ENCODE measurements at places on chromosomes 12 and 14.

DNA sequence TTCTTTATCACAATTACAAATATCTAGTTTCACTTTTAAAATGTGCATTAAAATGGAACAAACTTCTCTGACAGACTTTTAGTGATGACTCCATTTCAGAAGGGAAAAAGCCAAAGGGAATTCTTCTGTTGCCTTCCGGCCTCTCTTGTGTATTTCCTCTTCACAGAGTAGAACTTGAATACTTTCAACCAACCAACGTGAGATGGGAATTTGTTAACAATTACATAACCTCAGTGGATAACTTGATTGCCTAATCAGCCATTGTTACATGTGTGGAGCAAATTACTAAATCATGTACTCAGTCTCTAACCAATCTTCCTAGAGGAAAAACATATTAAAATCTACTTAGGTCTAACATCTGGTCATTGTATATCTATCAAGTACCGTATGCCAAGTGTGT is 291.1 kb downstream of the SYT1 start:
- peak; percentile 6 for DNase-seq

- no peak for DNase-seq
Measured at GRCh38 chr12:124075841-124076240, 102.8 kb downstream of the ZNF664 start.

DNA sequence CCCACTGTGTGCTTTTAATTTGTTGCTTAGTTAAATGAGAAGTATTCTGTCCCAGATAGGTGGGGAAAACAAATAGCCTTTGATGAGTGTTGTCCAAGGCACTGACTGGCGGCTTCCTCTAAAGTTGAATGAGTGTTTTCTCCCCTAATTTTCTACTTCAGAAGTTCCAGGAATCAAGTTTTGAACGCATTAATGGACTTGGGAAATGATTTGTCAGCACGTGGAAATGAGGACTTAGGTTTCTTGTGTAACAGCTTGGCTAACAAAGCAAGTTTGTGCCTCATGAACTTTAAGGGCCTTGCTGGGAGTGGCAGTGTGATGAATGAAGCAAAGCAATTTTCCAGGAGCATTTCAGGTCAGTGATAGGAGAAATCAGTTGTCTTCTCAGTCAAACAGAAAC is 56.9 kb downstream of the LIN52 start:
- DNase-seq = no peak

DNA sequence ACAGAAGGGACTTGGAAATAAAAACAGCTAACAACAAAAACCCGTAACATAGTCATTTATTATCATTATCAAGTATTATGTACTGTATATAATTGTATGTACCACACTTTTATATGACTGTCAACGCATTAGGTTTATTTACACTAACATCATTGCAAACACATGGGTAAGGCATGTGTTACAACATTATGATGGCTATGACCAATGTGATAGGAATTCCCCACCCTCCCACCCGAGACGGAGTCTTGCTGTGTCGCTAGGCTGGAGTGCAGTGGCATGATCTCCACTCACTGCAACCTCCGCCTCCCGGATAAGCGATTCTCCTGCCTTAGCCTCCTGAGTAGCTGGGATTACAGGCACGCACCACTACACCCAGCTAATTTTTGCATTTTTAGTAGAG is 82.6 kb downstream of the ERC1 start:
- DNase-seq = peak; percentile 52

DNA sequence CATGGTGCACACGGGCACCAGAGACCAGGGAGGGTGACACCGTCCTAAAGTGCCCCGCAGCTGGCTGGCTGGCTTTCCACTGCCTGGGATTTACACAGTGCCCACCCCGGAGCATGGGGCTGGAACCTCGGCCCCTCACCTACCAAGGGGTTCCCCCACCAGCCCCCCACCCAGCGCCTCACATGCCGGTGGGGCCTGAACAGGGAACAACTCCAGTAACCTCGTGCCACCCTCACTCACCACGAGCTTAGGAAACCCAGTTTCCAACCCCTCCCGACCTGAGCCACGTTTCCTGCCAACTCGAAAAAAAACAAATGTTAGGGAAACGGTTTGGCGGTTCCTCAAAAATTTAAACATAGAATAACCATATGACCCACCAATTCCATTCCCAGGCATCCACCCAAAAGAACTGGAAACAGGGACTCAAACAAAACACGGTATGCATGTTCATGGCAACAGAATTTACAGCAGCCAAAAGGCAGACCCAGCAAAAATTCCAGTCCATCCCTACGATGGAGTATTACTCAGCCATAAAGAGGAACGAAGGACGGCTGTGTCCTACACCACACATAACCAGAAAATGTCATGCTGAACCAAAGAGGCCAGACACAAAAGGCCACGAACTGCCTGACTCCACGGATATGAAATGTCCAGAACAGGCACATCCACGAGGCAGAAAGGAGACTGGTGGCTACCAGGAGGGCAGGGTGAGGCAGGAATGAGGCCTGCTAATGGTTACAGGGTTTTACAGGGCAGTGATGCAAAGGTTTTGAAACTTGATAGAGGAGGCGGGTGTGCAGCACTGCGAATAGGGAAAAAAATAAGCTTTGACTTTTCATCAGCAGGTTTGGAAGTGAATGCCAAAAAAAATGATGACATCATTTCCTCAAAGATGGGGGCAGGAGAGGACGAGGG is 68.9 kb downstream of the NCOR2 start:
- DNase-seq = peak; percentile 67

DNA sequence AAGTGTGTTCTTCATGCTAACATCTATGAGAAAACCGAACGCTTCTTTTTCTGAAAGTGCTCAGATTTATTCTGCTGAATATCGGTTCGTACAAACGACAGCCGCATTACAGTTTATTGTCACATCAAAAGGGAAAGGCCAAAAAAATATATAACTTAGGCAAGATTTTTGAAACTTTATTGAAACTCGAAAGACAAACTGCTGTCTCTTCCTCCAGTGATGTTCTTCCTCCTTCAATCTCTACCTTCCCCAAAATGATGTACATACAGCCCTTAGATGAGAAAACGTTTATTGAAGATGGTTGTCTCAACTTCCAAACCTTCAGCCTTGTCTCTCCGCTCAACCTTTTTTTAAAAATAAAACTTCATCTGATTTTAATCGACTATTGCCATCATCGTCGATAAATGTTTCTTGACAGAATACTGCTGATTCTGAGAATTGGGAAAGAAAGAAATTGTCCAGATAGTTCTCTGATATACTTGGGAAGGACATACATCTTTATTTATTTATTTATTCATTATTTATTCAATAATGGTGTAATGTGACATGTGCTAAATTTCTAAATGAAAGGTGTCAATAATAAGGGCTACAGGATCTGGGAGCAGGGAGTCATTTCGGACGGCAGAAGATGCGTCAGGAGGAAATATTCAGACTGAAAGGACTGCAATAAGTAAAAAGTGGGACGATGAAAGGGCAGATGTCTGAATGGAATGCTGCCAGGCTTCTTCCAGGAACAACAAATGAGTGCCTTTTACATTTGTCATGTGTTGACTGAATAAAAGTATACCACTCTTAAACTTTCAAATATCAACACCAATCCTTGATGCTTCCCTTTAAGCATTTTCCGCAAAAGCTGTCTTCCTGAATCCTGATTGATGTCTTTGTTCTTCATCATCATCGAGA is 817 bp upstream of the MDM1 start:
- DNase-seq = no peak

DNA sequence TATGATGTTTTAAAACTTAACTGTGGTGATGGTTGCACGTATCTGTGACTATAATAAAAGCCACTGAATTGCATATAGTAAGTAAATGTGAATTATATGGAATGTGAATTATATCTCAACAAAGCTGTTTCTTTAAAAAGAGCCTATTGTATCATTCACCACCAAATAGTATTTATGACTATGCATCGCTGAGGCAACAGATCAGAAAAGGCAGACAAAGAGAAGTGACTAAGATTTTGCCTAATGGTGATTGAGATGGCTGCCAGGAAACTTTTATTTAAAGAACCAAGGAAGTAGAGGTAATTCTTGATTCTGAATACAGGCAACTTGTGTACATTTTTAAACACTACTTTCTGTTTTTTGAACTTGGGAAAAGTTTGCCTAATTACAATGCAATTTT is 31.7 kb downstream of the DHRS7 start:
- DNase-seq = peak; percentile 1
